AG20443 (cell line): ENCODE measurements at places on chromosomes 6 and 20.

- no peak for DNase-seq
Measured at GRCh38 chr6:100685747-100686146, 195.4 kb downstream of the ASCC3 start.

- peak; percentile 82 for DNase-seq
Measured at GRCh38 chr6:13760307-13761304, 49.0 kb upstream of the RANBP9 start.

GRCh38 chr6:622462-622861 lies 34.4 kb downstream of the HUS1B start:
- DNase-seq = no peak

DNA sequence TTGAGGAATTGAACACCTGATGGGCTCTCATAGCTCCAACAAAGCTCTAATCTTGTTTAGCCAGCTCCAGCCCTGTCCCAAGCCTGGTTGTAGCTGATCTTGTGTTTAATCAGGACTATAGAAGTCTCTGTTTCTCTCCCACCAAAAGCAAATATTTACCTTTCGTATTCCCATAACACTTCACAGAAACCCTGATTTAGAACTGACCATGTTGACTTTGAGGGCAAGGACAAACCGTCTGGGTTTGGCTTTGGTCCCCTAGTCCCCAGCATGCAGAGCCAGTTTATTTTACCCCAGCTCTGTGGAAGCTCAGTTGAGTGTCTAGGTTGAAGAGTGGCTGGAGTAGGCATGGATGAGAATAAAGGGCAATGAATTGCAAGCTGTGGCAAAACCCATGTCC lies 18.0 kb upstream of the SIM1 start:
- DNase-seq = no peak

GRCh38 chr20:49641683-49642656 lies 71.7 kb downstream of the B4GALT5 start:
- no peak for DNase-seq

DNA sequence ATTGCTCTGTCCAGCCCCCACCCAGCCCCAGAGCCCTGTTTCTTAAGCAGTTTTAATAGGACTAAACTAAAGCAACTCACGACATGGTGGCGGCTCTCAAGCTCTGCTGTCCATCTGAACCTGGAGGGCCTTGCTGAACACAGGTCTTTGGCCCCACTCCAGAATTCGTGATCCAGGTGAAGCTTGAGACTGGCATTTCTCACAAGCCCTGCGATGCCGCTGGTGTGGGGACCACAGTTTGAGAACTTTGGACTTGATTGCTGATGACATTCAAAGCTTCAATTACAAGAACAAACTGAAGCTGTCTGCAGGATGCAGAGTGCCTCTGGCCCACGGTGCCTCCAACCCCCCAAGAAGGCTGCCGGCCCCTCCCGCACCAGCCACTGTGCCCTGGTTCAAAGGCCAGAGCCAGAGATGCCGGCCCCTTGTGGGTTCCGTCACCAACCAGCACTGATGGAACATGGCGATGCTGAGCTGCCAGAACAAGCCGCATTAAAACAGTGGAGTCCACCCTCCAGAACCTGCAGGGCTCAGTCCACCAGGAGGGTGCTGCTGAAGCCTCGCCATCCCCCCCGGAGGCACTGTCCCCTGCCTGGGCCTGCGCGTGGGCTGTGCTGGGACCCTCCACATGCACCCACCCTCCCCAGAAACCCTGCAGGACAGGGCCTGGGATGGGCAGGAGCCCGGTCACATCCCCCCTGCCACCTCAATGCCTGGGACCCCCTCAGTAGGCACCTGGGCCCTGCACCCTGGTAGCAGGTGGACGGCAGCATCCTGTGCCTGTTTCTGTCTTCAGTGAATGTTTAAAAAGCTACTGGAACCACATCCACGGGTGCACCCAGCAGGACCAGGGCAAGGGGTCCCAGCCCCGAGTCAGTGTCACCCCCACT lies 101.1 kb downstream of the PSMB1 start:
- no peak for DNase-seq

GRCh38 chr6:161168281-161168891 lies 105.5 kb downstream of the AGPAT4 start:
- peak; percentile 77 for DNase-seq

GRCh38 chr6:34679552-34680253 lies 16.9 kb downstream of the ILRUN start:
- DNase-seq = no peak

- no peak for DNase-seq
Measured at GRCh38 chr20:14717134-14717999, 380.0 kb upstream of the FLRT3 start.

- no peak for DNase-seq
Measured at GRCh38 chr6:15200087-15200486, 45.8 kb upstream of the JARID2 start.
